ENCODE measurements at places on chromosomes 5 and 9.

GRCh38 chr9:26939955-26940711 lies 6.9 kb downstream of the PLAA start:
- no peak for DNase-seq

DNA sequence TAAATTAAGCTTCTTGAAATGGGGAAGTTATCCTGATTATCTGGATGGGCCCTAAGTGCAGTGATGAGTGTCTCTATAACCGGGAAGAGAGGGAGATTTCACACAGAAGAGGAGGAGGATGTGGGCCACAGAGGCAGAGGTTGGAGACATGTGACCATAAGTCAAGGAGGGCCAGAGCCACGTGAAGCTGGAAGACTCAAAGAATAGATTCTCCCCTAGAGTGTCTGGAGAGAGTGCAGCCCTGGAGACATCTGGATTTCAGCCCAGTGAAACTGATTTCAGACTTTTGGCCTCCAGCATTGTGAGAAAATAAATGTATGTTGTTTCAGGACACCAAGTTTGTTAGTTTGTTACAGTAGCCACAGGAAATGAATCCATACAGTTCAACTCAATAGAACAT lies 442.9 kb downstream of the NTRK2 start:
- DNase-seq, result no peak

- no peak for DNase-seq
Observed at GRCh38 chr5:95068289-95068910, 216.5 kb downstream of the MCTP1 start.

DNA sequence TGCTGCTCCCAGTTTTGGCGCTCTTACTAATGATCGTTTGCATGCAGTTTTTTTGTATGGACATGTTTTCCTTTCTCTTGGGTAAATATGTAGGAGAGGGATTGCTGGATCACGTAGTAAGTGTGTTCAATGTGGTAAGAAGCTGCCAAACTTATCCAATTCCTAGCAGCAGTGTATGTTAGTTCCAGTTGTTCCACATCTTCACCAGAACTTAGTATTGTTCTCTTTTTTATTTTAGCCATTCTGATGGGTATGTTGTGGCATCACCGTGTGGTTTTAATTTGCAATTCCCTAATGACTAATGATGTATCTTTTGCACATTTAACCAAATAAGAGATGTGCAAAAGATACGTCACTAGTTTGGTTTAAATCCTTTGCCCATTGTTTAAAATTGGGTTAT lies 65.9 kb downstream of the IPPK start:
- DNase-seq, result no peak

DNA sequence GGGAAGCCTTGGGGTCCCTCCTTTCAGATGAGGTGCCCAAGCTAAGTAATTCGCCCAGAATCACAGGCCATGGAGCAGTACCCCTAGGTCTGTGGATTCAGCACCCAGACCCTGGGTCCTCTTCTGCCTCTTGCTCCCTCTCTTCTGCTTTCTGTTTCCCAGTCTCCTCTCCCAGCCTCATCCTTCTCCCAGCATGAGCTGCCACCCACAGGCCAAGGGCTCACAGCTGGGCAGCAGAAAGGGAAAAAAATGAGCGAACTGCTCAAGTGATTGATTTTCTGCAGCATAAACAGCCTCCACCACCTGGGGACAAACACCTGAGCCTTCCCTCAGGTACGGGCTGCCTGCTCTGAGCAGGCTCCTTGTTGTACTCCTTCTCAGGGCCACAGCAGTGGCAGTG lies 113.9 kb upstream of the SAP30L start:
- DNase-seq, result no peak

- no peak for DNase-seq
Observed at GRCh38 chr9:99035313-99035712, 69.6 kb upstream of the TGFBR1 start.

GRCh38 chr5:92969781-92970237 lies 611.2 kb downstream of the NR2F1-AS1 start:
- DNase-seq, result no peak

- DNase-seq, result no peak
Observed at GRCh38 chr9:20632705-20633104, 10.4 kb upstream of the MLLT3 start.

DNA sequence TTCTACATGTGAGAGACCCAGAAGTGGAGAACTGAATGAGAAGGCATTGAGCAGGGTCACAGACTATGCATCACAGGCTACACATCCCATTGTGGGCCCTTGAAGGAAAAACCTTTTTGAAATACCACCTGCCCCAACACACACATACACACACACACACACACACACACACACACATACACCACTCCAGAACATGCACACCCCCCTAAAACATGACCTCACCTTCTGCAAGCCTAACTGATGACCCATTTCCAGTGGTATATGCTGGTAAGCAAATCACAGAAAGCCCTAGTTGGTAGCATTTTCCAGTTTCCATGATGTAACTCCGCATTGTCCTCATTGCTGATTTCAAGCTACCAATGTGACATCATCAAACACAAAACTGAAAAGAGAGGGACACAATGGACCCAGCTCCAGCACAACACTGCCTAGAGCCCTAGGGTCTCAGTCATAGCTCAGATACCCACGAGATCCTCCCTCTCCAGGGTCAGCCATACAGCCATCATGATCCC lies 36.4 kb downstream of the THBS4 start:
- no peak for DNase-seq

DNA sequence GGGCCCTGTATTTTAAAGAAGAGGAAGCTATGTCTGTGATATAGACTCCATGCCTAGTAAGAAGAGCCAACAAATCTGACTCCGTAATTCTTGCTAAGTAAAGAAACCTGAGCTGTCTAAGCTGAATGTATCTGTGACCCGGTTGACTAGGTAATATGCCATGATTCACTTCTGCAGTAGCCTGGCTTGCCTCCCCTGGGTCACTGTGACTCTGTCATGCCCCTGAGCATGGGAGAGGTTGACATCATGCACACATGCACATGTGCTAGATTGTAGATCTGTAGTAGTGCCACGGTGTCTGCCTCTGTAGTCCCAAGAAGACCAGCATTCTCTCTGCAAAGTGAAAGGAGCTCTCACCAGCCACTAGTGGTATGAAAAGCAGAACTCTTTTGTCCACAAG lies 9.1 kb downstream of the SLC22A5 start:
- no peak for DNase-seq

DNA sequence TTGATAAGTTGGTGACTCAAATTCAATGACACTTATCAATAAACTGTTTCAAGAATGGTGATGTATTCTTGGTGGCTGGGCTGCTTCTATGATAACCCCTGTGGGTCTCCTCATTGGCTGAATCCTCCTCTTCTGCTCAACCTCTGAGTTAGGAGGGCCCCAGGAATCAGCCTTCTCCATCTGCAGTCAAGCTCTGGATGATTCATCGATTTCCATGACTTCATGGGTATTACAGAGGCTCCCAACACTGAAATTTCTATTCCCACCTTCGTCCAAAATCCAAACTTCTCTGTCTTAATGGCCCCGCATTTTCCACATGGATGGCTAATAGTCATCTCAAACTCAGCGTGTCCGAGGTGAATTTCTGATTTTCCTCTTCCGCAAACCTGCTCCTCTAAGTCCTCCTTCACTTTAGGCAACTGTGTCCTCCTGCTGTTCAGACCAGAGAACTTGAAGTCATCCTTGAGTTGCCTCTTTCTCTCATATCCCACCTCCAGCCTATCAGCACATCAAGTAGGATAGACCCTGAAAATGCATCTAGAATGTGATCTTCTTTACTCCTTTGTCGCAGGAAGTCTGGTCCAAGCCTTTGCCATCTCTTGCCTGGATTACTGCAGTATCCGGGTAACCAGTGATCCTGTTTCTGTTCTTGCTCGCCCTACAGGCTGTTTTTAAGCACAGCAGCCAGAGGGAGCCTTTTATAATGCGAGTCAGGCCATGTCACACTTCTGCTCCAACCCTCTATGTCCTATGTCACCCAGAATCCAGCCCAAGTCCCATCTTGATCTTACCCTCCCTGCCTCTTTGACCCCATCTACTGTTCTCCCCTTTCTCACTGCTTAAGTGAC lies 41.4 kb upstream of the IL7R start:
- peak; percentile 52 for DNase-seq

DNA sequence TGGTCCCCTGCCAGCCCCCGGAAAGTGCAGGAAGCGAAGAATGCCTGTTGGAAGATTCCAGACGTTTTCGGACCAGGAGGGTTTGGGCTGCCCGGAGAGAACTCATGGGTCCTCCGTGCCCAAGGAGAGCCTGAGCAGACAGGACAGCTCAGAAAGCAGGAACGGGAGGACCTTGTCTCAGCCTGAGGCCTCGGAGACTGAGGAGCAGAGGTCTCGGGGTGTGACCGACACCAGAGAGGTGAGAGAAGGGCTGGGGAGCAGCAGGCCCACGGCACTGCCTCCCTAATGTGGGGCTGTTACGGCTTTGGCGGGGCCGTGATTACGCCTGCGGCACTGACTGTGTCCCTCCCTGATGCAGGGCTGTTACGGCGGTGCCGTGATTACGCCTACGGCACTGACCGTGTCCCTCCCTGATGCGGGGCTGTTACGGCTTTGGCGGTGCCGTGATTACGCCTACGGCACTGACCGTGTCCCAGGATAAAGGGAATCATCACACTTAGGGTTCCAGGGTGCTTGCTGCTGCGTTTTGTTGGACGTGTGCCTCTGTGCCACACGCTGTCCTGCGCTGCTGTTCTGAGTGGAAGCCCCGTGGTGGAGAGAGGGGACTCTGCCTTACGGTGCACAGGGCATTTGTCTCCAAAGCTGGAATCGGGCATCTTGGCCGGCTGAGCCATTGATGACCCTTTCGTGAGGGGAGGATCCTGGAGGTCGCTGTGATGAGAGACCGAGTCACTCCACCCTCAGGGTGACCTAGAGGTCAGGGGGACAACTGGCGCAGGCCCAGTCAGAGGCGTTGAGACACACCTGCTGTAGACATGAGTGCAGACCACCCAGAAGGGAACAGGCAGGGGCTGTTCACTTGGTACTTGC lies 25.7 kb downstream of the CEP72 start:
- no peak for DNase-seq

DNA sequence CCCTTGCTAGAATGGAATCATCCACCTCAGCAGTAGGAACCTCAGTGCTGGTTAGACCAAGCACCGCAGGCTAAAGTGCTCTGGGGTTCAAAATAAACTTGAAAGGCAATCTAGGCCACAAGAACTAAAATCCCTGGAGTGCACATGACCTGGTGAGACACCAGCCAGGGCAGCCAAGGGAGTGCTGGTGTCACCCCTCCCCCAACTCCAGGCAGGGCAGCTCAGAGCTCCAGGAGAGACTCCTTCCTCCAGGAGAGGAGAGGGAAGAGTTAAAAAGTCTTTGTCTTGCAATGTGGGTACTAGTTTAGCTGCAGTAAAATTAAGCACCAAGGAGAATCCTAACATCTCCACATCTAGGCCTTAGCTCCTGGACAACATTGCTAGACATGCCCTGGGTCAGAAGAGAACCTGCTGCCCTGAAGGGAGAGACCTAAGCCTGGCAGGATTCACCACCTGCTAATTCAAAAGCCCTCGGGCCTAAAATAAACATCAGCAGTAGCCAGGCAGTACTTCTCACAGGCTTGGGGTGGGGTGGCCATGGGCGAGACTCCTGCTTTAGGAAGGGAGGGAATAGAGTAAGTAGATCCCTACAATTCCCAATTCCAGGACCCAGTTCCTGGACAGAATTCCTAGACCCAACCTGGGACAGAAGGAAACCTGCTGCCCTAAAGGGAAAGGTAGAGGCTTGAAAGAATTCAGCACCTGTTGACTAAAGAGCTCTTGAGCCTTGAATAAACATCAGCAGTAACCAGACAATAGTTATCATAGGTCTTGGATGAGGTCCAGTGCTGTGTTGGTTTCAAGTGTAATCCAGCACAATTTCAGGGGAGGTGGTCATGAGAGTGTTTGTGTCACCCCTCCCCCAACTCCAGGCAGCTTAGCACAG lies 25.8 kb downstream of the UGT3A2 start:
- DNase-seq, result no peak

DNA sequence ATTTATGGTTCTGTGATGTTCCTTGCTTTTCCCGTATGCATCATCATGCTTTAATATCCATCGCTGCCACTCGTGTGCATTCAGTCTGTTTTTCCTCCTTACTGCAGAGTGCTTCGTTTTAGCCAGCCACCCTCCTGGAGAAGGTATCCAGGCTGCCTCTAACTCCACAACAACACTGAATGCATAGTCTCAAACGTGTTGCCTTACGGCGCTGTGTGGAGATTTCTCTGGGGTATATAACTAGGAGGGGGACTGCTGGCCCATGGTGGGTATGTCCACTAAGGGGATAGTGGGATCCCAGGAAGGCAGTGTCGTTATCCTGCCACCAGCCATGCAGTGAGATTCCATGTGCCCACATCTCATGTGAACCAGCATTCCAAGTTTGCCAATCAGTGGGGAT lies 16.4 kb downstream of the BTNL9 start:
- DNase-seq, result no peak

DNA sequence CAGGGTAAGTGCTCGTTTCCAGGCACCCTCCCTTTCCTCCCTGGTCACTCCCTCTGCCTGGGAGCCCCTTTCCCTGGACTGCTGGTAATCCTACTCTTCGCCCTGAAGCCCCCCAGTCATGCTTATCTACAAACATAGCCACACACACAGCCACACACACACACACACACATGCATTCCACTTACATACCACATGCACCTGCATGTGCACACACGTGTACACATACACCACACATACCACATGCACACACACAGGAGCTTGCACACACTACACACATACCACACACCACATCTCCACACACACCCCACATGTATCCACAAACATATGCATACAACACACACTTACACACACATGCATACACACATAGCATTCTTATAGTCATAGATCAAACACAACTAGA lies 358.5 kb downstream of the GADD45G start:
- DNase-seq, result no peak

DNA sequence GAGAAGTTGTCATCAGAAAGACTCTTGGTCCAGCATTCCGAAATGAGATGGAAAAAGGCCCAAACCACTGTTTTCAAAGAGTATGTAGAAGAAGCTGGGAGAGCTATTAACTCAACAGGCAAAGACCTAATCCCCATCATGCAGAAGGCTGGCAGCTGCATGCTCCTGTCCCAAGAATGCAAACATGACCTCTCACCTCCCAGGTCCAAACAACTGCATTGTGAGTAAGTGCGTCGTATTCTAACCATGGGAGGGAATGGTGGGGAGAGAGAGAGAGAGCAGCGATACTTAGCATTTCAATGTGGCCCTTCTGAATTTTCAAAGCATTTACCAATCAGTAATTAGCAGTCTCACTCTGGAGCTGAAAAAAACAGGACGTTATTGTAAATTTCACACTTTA lies 27.6 kb downstream of the TRPC7 start:
- peak; percentile 9 for DNase-seq

DNA sequence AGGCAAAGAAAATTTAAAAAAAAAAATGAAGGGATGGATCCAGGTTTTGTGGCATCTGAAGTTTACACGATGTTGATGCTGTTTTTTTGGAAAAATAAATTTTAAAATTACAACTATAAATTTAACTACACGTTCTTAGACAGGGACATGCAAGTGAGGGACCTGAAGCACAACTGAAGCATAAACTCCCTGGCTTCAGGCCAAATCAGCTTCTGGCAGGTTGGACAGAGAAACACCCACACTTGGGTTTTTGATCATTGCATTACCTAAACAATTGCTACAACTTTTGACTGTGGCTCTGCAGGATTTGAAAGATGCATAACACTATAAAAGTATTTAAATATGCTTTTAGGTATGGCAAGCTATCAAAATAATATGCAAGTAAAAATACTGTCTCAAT lies 1318.3 kb upstream of the DMAC1 start:
- no peak for DNase-seq
